GM06990 (cell line): ENCODE measurements at places on chromosomes 16 and 17.

DNA sequence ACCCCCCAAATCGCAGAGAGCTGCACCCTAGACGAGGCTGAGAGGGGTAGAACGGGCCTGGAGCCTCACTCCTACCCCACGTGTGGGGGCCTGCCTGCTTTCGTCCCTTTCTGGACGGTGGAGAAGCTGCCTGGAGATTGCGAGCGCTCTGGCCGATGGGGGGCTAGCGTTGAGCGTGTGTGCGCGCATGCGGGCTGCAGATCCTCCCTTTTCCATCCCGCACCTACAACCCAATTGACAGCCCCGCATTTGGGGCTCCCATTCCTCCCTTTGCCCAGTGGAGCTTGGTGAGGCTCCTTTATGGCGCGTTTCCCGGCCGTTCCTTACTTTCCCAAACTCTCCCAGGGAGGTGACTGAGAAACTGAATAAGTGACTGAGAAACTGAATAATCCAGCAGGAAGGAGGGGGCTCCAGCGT is 907 bp upstream of the ESRP2 start:
- DNase-seq = peak; percentile 50

- DNase-seq = peak; percentile 87
Observed at GRCh38 chr17:47066841-47067682, 88.0 kb upstream of the RPRML start.

DNA sequence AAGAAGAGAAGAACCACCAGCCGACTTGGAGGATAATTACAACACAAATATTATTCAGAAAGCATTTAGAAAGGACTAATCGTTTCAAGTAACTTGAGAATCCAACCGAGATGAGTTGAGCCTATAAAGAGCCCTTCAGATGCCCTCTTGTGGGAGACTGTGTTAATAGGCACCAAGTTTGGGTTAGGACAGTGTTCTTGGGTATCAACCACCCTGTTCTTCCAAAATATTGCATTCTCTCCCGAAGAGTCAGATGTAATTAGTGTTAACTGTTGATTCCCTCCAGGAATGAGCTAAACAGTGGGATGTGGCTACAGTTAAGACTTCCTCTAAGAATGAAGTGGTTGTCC is 87.8 kb upstream of the NOL11 start:
- no peak for DNase-seq

GRCh38 chr16:86951831-86952598 is 365.2 kb downstream of the C16orf95 start:
- no peak for DNase-seq

DNA sequence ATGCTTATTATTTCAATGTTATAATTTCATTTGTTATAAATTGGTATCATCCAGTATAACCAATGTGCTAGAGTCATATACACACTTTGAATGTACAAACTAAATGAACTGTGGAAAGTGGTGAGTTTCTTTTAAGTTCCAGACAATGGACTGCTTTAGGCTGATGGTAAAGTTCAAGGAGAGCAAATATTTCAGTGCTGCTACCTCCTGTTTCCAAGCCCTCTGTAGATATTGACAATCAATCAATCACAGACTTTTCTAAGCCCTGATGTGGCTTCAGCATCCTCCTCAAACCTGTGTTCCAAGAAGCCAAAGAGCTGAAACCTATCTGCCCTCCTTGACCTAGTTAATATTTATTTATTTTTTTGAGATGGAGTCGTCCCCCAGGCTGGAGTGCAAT is 28.2 kb upstream of the SREBF1 start:
- DNase-seq = no peak

DNA sequence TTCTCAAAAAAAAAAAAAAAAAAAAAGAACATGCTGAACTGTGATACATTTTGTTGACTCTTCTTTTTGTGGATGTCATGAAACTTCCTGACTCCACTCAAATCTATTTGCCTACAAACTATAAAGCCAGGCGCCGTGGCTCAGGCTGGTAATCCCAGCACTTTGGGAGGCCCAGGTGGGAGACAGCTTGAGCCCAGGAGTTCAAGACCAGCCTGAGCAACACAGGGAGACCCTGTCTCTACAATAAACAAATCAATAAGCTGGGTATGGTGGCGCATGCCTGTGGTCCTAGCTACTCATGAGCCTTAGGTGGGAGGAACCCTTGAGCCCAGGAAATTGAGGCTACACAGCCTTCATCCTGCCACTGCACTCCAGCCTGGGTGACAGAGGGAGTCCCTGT is 1.5 kb upstream of the NT5C start:
- no peak for DNase-seq

DNA sequence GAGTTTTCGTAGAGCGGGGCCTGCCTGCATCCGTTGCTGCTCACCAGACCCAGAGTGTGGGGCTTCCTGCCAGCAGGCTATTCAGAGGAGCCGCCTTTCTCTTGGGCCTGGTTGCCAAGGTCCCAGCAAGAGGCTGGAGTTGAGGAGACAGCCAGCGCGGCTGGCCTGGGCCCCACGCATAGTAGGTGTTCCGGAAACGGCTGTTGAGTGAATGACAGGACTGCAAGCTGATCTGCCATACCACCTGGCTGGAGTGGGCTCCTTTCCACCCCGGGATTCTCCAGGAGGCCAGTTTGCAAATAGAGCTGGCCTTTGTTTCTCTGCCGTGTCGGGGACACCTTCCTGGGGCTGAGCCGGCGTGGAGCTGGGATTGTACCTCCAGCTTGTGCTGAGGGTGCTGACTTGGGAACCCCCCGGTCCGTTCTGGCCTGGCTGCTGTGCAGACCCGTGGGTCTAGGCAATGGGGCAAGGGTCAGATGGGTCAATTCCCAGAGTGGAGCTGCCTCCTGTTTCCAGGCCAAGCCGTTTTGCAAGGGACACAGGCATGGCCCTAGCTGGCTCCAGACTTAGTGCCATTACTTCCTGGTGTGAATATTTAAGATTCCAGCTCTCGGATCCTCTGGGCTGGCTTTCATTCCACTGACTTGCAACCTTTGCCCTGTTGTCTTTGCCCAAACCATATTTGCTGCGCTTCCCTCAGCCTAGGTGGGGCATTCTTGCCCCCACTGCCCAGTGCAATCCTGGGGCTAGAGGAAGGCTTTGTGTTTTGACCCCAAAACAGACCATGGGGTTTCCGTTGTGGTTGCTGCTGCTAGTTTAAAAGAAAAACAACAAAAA is 68.8 kb downstream of the CMIP start:
- no peak for DNase-seq

DNA sequence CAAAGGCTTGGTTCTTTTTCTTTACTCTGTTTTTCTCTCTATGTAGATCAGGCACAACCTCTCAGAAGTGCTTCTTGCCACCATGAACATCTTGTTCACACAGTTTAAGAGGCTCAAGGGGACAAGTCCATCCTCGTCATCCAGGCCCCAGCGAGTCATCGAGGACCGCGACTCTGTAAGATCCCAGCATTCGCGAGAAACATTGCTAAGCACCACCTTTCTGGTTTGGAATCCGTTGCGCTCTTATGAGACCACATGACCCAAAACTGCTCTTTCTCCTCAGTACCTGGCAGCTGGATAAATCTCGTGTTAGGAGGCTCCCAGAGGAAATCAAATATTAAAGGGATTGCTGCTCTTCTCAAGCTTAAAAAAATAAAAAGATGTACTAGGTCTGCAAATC is 23.3 kb upstream of the SLC12A3 start:
- DNase-seq = no peak

GRCh38 chr16:12747261-12747660 is 56.4 kb downstream of the CPPED1 start:
- DNase-seq = no peak

- DNase-seq = no peak
Observed at GRCh38 chr17:81044764-81045589, 10.0 kb downstream of the BAIAP2 start.

GRCh38 chr16:3490911-3491629 is 4.2 kb downstream of the C16orf90 start:
- DNase-seq = no peak

- no peak for DNase-seq
Observed at GRCh38 chr17:79027274-79027924, 3.4 kb downstream of the C1QTNF1 start.

DNA sequence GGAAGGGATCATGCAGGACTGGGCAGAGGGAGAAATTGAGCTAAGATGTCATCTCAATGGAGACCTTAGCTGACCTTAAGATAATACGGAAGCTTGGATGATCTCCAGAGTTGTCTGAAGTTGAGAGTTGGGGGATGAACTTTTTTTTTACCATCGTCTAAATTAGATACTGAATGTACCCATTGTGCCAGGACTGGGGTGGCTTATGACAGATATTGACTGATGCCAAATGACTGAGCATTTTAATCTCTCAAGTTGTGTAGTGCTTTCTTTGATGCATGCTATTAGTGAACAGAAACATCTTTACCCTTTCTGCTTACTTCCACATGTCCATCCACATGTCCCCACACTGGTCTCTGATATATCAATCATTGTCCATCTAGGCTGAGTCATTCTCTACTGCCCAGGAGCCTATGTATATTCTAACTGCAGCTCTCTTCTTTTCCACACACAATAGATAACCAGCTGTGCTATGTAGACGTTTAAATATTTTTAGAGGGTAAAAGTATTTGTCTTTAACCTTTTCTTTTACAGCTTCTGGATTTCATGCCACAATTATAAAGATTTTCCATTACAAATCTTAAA is 60.2 kb upstream of the ZKSCAN2 start:
- DNase-seq = no peak

DNA sequence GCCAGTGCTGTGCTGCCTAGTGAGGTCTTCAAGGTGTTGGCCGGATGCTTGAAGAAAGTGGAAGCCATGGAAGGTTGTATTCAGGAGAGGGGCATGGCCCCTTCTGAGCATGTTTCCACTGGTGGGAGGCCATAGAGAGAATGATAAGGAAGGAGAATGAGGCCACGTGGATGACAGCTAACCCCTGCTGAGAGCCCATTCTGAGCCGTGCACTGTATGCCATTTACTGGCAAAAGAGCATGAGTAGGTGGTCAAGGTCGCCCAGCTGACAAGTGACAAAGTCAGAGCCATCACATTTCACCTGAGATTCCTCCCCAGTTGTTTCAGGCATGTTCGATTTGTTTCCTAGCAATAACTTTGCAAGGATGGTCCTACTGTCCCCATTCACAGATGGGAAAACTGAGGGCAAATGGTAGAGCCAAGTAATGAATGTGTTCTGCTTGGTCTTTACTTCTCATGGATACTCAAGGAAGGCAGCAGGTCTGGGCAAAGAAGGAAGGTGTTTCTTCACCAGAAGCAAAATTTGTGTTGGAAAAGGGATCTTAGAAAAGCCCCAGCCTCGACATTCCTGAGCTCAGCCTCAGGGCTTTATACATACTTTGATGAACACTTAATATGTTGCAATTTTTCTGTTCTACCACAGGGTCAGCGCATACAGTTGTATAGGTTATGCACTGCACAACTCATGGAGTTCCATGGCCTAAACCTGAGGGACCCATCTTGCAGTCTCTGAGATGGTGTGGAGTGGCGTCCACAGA is 10.5 kb upstream of the NKD1 start:
- no peak for DNase-seq

GRCh38 chr17:78029697-78030096 is 71.2 kb downstream of the TNRC6C start:
- DNase-seq = no peak

DNA sequence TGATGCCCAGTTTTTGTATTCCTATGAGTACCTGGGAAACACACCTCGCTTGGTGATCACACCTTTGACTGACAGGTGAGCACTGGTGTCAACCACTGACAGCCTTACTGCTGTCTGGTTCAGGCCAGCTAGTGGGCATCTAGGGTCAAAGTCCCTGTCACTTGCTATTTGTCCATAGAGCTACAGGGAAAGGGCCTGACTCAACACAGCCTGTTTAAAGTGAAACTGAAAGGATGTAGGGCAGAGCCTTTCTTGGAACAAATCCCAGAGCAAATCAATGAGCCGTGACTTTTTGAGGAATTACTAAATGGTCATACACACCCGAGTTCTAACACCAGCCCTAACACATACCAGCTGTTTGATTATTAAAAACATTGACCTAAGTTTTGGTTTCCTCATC is 106.8 kb downstream of the DNAH9 start:
- DNase-seq = no peak

GRCh38 chr17:63772801-63773271 is 561 bp downstream of the CCDC47 start:
- no peak for DNase-seq

DNA sequence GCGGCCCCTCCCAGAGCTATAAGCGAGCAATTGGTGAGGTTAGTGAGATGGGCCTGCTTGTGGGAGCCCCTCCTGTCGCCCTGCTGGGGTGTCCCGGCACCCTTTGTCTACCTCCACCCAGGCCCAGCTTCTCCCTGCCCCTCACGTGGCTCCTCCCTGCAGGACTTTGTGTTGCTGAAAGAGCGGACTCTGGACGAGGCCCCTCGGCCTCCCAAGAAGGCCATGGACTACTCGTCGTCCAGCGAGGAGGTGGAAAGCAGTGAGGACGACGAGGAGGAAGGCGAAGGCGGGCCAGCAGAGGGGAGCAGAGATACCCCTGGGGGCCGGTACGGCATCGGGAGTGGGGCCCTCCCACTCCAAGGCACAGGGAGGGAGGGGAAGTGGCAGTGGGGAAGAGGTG is 6.1 kb upstream of the C17orf107 start:
- no peak for DNase-seq

DNA sequence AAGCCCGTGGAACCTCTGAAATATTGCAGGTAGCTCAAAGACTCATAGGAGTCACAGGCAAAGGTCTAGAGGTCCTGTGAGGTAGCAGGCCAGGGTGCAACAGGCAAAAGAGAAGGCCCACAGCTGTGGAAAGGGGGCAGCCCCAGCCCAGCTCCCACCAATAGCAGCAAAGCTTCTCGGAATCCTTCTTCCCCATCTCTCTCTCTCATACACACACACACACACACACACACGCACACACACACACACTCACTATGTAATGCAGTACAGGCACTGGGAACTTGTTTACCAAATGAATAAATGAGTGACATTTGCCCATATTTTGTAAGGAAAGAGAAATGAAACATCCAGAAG is 16.8 kb upstream of the SUPT4H1 start:
- DNase-seq = no peak

DNA sequence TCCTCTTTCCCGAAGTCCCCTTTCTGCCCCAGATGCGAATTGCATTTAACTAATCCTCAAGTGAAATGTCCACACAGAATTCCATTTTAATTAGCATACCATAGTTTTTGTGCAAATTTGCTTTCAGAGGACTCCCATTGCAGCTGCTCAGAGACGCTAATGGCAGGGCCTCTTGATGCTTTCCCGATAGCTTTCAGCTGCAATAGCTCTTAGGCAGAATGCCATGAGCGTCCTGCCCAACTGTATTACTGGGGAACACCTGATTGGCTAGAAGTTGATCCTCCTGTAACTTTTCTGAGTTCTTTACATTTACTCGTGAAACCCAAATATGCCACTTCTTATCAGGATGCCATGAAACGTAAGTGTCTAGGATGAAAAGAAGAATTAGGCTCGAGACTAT is 203.0 kb downstream of the UTP18 start:
- DNase-seq = no peak

- no peak for DNase-seq
Observed at GRCh38 chr16:46900455-46901235, 16.5 kb downstream of the GPT2 start.

DNA sequence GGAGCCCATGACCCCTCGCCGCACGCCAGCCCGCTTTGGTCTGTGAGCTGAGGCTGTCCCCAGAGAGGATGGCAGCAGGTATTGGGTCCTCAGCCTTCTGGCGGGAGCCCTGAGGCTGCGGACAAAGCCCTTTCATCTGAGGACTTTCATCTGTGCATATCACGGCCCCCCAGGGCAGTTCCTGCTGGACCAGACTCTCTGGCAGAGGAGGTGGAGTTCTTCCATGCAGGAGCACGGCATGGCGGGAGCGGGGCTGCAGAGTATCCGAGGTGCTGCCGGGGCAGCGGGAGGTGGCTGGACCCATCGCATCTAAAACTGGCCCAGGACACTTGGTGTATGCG is 18.8 kb downstream of the DHX38 start:
- no peak for DNase-seq
